ENCODE measurements at places on chromosomes 2 and 18.

- no peak for DNase-seq
These were observed 154.5 kb downstream of the RTN4 start for GRCh38 chr2:54895730-54896129.

DNA sequence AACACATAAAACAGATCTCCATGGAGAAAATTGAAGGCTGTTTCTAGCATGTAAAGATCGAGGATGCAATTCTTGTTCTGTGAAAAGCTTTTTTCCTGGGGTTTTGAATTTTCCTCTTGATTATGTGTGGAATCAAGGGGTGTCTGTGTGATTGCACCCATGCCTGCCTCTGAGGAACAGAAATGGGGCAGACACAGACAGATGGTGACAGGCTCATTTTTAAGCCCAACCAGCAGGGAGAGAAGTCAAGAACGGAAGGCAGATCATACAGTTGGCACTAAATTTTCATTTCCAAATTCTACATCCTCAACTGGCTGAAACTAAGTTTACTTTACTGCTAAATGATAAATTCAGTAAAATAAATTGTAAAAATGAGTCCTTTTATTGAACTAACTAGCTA, 1037.7 kb upstream of the KLHL29 start:
- no peak for DNase-seq

- DNase-seq, result no peak
These were observed 691.0 kb upstream of the HS6ST1 start for GRCh38 chr2:129009555-129010146.

DNA sequence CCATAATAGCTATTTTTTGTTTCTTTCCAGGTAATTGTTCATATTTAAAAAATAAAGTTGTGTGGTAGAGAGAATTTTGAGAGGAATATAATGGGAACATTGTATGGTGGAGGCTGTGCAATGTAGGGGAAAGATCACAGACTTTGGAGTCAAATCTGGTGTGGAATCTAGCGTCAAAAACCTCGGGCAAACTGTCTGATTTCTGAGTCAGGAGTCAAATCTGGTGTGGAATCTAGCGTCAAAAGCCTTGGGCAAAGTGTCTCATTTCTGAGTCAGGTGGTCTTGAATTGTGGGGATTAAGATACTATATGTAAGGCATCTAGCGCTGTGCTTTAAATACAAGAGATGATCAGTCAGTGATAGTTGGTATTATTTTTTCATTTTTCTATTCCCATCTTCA, 5.1 kb downstream of the PTPN4 start:
- no peak for DNase-seq

GRCh38 chr2:94876523-94876863, 5.3 kb downstream of the TEKT4 start:
- no peak for DNase-seq

Data from right forelimb (tissue), 1 donor.